ENCODE measurements at places on chromosomes 5 and 9. TPM values are rescaled to one million over a fixed set of nuclear protein-coding genes. Genes with fewer than 3 reads are reported as not detected.

The BARHL1 gene
- not detected for total RNA-seq

GRCh38 chr9:97366476-97366875 lies 45.4 kb upstream of the TDRD7 start:
- H3K4me3 ChIP-seq = no peak overlapping the region
- no peaks in the 10 kb centered on the region for H3K36me3 ChIP-seq
- no peaks in the 10 kb centered on the region for H3K27me3 ChIP-seq
- H3K27ac ChIP-seq = no peak overlapping the region
- no peaks in the 10 kb centered on the region for H3K4me1 ChIP-seq

- DNase-seq = no peak
- H3K27ac ChIP-seq = no peak overlapping the region
- H3K27me3 ChIP-seq = no peaks in the 10 kb centered on the region
- H3K36me3 ChIP-seq = no peaks in the 10 kb centered on the region
- no peak overlapping the region for H3K4me3 ChIP-seq
- H3K4me1 ChIP-seq = no peaks in the 10 kb centered on the region
These were observed 418.2 kb downstream of the CDK5RAP2 start for GRCh38 chr9:120161776-120162175.

- H3K4me1 ChIP-seq = peaks cover 4% of the 10 kb centered on the region
- no peak for DNase-seq
- H3K4me3 ChIP-seq = no peak overlapping the region
- H3K27me3 ChIP-seq = no peaks in the 10 kb centered on the region
- no peaks in the 10 kb centered on the region for H3K36me3 ChIP-seq
These were observed 373.6 kb upstream of the ZNF608 start for GRCh38 chr5:125120012-125120411.

DNA sequence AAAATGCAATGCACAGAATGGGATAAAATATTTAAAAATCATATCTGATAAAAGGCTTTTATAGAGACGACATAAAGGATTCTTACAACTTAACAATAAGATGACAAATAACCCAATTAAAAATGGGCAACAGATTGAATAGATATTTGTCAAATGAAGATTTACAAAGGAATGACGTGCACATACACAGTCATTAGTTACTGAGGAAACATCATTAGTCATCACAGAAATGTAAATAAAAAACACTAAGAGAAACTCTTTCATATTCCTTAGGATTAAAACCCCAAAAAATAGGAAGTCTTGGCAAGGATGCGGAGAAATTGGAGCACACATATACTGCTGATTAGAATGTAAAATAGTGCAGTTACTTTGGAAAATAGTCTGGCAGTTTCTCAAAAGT lies 1886.0 kb upstream of the CDH6 start:
- H3K27ac ChIP-seq = no peak overlapping the region
- H3K36me3 ChIP-seq = no peaks in the 10 kb centered on the region
- no peak for DNase-seq
- no peaks in the 10 kb centered on the region for H3K4me1 ChIP-seq

DNA sequence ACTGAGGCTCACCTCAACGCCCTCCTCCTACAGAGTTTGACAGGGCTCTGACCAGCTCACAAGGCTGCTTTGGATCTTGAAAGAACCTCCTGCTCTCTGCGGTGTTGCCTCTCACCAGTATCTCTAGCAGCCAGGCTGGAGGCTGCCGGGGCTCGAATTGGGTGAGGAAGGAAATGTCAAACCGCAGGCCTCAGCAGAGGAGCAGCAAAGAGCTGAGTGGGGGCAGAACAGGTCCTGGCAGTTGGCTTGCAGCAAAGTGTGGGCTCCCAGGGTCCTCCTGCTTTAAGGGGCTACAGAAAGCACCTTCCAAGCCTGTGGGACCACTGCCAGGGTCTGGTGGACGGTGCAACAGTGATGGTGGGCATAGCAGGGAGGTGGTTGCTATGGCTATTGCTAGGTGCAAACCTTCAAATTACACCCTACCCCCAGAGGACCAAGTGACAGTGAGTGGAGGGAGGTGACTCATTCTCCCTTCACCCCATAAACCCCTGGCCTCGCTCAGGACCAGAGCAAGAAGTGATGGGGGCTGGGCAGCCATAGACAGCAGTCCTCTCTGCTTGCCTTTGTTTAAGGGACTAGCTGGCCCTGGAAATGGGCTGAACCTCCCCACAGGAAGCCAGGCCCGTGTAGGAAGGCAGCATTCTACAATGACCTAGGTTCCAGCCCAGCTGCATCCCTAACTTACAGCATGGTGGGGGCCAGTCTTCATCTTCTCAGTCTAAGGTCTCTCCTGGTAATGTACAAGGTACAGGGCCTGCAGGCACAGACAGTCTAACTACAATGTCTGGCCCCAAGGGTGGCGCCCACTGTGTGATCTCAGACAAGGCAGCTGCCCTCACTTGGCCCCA lies 18.7 kb downstream of the LCP2 start:
- H3K36me3 ChIP-seq = peaks cover 2% of the 10 kb centered on the region
- H3K27me3 ChIP-seq = no peaks in the 10 kb centered on the region
- H3K27ac ChIP-seq = no peak overlapping the region
- H3K4me3 ChIP-seq = no peak overlapping the region
- H3K4me1 ChIP-seq = peaks cover 3% of the 10 kb centered on the region
- no peak for DNase-seq

- no peaks in the 10 kb centered on the region for H3K27me3 ChIP-seq
- H3K36me3 ChIP-seq = no peaks in the 10 kb centered on the region
- H3K4me1 ChIP-seq = peaks cover 4% of the 10 kb centered on the region
These were observed 145.5 kb upstream of the MAP3K1 start for GRCh38 chr5:56669534-56670483.
